ENCODE measurements at places on chromosomes 7 and 10.

- no peak for DNase-seq
Observed at GRCh38 chr10:131834152-131834810, 66.5 kb upstream of the PPP2R2D start.

DNA sequence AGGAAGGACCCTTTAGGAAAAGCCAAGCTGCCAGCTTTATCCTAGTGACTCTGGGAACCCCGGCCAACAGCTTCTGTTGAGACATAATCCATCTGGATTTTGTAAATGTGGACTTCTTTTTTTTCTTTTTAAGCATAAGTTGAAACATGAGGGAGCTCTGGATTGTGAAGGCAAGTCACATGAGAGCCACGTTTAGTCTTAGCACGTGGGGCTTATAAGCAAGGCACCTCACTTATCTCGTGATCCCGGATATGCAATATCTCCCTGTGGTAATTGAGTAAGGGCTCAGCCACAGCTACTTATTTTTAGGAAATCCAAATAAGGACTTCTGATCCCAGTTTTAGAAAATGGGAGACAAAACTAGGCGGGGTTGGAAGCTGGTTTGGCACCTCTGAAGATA is 111.2 kb upstream of the PTN start:
- DNase-seq, result peak; percentile 81

DNA sequence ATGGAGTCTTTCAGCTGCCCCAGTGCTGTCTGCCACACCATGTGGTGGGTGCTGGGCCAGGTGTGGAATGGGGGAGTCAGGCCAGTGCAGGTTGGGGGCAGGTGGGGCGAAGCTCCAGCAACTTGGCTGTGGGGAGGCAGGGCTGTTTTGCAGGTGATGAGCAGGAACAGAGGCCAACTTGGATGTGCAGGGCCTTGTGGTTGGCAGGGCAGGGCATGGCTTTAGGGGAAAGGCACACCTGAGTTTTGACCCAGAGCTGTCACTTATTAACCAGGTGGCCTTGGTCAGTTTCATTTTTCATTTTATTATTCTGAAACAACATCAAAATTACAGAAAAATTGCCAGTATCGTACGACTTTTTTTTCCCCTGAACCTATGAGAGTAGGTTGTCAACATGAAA is 1.1 kb upstream of the SFTPA2 start:
- DNase-seq, result no peak

DNA sequence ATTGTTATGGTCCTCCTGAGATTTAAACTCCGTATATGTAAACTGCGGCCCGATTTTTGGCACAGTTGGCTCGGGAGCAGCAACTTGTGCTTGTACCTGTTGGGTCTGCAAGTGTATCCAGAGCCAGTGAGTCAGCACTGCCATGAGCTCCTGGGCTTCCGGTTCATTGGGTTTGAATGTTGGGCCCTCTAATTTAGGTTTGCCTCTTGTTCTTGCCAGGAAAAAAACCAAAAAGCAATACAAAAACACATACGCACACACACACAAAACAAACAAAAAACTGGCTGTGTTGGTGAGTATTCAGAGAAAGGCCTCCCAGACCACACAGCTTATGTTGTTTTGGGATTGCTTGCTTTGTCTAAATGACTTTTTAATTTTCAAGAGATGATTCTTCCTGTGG is 26.3 kb downstream of the SND1 start:
- peak; percentile 13 for DNase-seq

- peak; percentile 10 for DNase-seq
Observed at GRCh38 chr10:117830787-117831212, 215.9 kb downstream of the RAB11FIP2 start.

- DNase-seq, result peak; percentile 7
Observed at GRCh38 chr10:115093776-115094408, 727 bp downstream of the ATRNL1 start.

DNA sequence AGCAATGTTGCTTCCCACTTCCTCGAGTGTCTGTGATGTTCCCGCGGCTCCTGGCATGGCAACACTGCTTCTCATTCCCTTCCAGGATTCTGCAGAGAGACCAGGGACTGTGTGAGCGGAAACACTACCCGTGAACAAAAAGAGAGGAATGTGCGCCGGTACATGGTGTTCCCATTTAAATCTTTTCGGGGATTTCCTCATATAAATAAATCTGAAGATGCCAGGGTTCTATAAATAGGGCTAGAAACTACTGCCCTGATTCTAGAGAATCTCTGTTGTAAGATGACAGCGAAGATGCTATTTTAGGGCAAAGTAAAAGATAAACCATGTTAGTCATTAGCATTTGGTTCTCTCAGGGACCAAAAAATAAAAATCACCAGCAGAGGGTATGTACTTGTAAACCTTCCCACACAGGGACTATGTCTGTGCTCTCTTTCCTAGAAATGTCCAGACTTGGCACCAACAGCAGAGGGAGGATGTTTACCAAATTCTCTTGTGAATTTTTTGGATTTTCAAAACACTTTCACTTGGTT is 92.2 kb upstream of the DDC start:
- DNase-seq, result no peak

GRCh38 chr7:154426778-154427177 is 374.6 kb downstream of the DPP6 start:
- no peak for DNase-seq

DNA sequence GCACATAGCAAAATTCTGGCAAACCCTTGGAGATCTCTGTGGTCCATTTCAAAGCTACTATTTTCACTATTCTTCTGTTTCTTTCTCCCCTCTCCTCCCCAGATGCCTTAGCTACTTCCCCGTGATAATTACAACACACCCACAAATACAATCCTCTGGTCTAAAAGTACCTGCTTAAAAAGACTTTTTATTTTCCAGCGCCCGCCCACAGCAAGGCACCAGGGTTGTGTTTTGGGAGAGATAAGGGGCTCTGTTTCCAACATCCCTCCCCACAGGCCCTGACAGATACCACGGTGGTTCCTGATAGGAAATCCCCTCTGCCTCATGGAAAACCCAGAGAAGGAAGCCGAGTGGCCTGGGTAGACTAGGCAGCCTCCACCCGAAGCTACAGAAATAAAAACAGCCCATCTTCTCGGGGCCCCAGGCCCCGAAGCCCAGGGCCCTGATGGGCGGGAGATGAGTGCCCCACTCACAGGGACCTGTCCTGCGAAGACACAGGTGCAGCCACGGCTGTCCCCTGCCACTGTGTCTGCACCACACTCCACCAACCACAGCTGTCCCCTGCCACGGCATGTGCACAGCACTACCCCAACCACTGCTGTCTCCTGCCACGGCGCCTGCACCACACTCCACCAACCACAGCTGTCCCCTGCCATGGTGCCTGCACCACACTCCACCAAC is 19.7 kb downstream of the CALML5 start:
- no peak for DNase-seq

- no peak for DNase-seq
Observed at GRCh38 chr10:73850863-73851461, 23.4 kb downstream of the CAMK2G start.

- no peak for DNase-seq
Observed at GRCh38 chr10:21398563-21399231, 126.8 kb downstream of the SKIDA1 start.

GRCh38 chr7:156156734-156157408 is 344.6 kb upstream of the SHH start:
- DNase-seq, result peak; percentile 13

GRCh38 chr10:23150610-23151009 is 41.5 kb upstream of the PTF1A start:
- no peak for DNase-seq

DNA sequence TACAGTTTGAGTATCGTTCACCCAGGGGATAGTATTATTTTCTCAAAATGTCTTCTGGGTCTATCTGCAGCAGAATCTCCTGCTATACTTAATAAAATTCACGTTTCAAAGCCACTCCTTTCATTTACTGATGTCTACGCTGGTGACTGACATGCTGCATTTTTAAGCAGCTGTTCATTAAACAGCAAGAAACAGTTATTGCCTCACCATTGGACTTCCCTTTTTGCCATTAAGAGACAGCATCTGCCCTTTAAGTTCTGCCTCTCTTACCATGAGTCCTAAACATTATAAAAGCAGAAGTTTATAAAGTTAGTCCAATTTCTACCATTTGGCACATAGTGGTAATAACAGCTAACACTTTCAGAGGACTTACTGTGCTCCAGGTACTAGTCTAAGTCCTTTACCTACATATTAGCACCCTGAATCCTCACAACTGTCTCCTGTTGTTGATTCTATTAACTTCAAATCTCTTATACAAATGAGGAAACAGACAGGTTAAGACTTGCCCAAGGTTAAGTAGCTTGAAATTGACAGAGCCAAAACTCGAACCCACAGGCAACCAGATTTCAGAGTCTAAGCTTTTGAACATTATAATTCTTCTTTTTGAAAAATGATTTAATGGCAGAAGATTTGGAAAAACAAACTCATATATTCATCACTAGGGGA is 169.5 kb downstream of the SNX13 start:
- DNase-seq, result no peak

DNA sequence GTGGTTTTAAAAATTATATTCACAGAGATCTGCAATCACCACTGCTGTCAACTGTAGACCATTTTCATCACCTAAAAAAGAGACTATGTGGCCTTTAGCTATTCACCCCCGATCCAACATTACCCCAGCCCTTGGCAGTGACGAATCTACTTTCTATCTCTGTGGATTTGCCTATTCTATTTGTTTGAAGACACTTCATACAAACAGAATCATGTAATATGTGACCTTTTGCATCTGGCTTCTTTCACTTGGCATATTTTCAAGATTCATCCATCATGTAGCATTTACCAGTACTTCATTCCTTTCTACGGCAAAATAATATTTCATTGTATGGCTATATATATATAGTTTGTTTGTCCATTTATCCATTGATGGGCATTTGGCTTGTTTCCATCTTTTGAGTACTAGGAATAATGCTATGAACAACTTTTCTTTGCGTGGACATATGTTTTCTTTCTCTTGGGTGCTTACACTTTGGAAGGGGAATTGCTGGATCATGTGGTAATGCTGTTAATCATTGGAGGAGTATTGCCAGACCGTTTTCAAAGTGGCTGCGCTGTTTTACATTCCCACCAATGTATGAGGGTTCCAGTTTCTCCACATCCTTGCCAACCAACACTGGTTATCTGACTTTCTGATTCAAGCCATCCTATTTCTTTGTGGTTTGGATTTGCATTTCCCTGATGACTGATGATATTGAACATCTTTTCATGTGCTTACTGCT is 22.3 kb downstream of the ADAMTS14 start:
- DNase-seq, result peak; percentile 80

DNA sequence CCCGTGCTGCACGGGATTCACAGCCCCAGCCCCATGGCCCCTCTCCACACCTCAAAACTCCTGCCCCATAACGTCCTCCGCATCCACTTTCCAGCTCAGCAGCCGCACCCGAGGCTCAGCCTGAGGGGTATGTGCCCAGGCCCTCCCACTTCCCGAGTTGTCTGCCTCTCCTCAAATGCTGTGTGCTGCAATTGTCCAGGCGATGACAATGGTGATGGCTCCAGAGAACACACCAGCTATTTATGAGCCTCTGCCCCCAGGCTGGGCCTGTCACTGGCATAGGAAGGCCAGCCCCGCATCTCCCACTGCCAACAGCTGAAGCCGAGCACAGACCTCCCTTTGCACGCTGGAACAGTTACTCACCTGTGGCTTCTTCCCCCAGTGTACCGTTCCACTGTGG is 2.4 kb upstream of the LDB3 start:
- no peak for DNase-seq

GRCh38 chr10:24866604-24867583 is 85.5 kb downstream of the PRTFDC1 start:
- no peak for DNase-seq

DNA sequence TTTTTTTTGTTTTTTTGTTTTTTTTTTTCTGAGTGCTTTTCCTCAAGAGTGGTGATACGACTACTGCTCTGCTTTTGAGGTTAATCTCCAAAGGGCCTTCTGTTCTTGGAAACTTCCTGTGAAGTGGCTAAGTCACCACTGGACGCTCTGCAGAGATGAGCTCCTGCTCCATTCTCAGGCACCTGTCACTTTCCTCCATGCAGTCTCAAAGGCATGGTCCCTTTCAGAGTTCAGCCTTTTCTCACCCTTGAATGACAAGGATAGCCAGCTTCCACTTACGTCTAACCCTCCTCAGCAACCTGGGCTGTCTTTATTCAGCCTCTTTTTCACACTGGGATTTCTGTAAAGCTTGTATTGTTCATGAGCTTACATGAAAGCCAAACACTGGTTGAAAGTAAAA is 65.8 kb downstream of the BMPER start:
- no peak for DNase-seq

GRCh38 chr7:1114505-1114904 is 26.6 kb downstream of the GPER1 start:
- no peak for DNase-seq

DNA sequence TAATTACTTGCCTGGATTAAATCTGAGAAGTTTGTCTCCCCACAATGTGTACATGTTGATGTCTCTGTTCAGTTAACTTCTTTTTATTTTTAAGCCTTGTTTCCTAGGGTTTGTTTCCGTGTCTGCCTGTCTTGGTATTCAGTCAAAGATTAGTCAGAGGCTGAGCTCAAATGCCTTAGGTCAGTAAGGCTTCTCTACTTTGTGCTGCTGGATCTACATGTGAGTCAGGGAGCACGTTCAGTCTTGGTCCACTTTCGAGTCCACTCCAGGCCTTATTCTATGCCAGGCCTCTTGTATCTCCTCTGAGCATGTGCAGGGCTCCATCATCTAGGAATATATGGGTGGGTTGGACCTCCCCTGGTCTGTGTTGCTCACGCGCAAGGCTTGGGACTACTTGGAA is 93.3 kb upstream of the FZD8 start:
- DNase-seq, result no peak

DNA sequence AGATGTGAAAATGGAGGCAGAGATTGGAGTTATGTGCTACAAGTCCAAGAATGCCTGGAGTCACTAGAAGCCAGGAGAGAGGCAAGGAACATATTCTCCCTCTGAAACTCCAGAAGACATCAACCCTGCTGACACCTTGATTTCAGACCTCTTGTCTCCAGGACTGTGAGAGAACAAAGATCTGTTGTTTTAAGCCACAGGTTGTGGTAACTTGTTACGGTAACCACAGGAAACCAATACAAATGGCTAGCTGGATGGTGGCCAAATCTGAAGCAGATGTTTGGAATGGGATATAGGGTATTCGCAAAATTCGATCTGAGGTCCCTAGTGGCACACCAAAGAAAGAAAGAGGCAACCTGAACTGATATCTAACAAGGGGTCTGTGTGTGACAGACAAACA is 129.0 kb downstream of the HERPUD2 start:
- no peak for DNase-seq

DNA sequence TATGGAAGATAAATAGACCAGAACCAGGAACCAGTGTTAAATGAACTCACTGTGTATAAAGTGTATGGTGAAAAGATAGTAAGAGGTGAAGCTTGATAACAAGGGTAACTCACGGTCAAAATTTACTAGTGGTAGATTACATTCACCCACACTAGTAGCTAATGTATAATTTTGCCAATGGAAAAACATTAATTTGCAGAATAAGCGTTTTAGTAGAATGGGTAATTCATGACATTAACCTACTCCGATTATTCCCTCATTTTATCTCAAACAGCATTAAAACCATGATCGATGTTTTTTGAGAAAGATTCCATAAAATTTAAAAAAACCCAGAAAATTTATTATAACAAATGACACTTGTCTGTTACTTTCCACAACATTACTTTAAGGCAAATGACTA is 57.7 kb upstream of the PPP1R3A start:
- DNase-seq, result no peak

- no peak for DNase-seq
Observed at GRCh38 chr10:94859086-94859485, 79.4 kb upstream of the CYP2C9 start.

- no peak for DNase-seq
Observed at GRCh38 chr7:139777133-139777891, 486 bp downstream of the HIPK2 start.

GRCh38 chr10:78432583-78432982 is 398.9 kb downstream of the RPS24 start:
- DNase-seq, result no peak

GRCh38 chr7:47227762-47228177 is 354.1 kb downstream of the TNS3 start:
- no peak for DNase-seq
